Stimulated activated CD8-positive, alpha-beta memory T cell treated with anti-CD3 and anti-CD28 coated beads, Interleukin-2, amount 100 ng/mL, for 48 hours (primary cell): ENCODE measurements at places on chromosomes 12 and 14.

- no peak for DNase-seq
Observed at GRCh38 chr12:39616251-39616650, 3.4 kb downstream of the ABCD2 start.

DNA sequence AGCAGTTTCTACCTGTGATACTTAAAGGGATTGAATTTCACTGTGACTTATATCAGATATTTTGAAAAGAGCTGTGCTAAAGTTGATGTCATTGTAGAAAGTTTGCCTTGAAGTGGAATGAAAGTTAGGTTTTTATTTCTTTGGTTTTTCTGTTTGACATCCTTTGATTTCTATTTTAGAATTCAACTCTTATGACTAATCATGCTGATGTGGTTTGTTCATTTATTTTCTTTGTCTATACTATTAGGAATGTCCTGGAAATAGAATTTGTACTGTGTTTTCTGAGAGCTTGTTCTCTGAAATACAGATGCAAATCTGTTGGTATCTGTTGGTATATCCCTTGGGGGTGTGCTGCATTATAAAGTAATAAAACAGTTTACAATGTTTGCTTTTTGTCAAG lies 3.3 kb downstream of the CNOT2 start:
- no peak for DNase-seq

GRCh38 chr14:77098529-77099353 lies 683 bp downstream of the CIPC start:
- no peak for DNase-seq

GRCh38 chr14:89486505-89486904 lies 69.5 kb upstream of the FOXN3 start:
- no peak for DNase-seq

- DNase-seq = no peak
Observed at GRCh38 chr12:130053651-130054069, 108.6 kb upstream of the FZD10 start.

GRCh38 chr14:93906341-93907329 lies 20.5 kb upstream of the FAM181A start:
- peak; percentile 42 for DNase-seq

DNA sequence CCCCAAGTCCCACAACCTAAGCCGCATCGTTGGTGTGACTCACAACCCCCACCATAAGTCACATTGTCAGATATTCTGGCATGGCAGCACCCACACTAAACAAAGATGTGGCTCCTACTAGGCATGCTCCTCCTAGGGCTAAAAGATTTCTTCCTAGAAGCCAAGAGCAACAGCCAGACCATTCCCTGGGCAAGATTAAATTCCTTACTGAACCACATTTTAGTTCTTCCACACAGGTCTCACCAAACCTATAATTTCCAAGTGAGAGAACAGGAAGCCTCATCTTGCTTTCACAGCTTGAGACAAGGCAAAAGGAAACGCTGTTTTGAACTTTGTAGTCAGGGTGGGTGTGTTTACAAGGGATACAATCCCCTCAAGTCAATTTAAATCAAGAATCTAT lies 632.8 kb downstream of the DIO2 start:
- DNase-seq = no peak

- DNase-seq = no peak
Observed at GRCh38 chr12:88746386-88746785, 166.1 kb upstream of the KITLG start.

DNA sequence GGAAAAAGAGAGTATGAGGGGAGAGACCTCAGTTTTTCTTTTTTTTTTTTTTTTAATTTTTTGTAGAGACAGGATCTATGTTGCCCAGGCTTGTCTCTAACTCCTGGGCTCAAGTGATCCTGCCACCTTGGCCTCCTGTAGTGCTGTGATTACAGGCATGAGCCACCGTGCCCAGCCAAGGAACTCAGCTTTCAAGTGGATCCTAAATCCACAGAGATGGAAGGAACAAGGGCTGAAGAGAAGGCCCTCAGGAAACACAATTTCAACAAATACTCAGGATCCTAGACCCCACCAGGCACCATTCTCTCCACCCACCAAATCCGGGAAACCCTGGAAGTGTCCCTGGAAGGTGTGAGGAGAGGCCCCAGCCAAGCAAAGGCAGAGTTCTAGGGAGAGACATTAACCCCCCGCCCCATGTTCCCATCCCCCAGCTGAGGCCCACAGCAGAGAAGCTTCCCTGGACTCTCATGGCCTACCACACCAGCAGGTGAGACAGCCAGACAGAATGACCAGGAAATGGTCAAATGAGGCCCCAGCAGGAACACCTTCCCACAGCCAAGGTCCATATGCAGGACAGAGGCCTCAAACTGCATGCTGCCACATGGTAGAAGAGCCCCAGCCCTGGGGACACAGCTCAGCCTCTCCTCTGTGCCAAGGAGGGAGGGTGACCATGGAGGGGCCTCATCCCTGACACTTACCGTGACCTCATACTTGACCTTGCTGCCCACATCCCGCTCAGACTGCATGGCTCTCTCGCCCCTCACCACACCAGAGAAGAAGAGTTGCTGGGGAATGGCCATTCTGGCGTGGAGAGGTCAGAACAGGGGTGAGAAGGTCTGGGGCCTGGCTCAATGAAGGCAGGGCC lies 14.1 kb downstream of the ITGA7 start:
- DNase-seq = no peak

DNA sequence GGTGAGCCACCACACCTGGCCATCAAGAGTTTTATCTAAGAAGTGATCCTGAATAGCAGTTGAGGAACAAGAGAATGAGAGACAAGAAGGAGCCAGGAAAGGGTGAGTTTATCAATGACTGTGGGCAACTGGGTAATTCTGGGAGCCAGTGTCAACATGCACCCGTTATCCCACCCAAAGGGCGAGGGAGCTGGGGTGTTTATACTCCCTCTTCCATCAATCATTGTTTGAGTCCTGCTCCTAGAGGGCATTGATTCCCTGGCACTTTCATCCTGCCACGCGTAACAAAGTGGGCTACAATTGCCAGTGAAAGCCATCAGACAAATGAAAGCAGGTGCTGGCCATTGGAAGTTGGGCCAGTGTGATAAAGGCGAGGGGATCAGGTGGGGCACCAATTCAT lies 136.3 kb downstream of the SUDS3 start:
- no peak for DNase-seq

DNA sequence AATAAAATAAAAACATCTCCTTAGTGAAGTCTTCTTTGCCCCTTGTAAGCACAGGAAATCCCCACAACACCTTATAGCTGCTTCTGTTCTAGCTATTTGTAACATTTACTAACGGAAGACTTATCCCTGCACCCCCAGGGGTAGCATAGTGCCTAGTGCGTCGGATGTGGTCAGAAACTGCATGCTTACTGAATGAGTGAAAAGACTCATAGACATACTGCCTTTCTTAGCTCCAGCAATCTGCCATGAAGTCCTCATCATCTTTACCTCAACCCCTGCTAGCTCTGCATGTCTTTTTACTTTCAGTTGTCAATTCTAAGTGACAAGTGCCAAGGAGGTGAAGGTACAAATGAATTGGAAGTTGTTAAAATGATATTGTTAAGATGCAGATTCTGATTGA lies 12.9 kb downstream of the RIOX1 start:
- DNase-seq = no peak

GRCh38 chr12:79559591-79559990 lies 131.2 kb downstream of the PAWR start:
- DNase-seq = no peak

- no peak for DNase-seq
Observed at GRCh38 chr12:45532113-45532512, 197.4 kb upstream of the ARID2 start.

- DNase-seq = peak; percentile 57
Observed at GRCh38 chr12:47742253-47742825, 16.3 kb downstream of the RAPGEF3 start.

DNA sequence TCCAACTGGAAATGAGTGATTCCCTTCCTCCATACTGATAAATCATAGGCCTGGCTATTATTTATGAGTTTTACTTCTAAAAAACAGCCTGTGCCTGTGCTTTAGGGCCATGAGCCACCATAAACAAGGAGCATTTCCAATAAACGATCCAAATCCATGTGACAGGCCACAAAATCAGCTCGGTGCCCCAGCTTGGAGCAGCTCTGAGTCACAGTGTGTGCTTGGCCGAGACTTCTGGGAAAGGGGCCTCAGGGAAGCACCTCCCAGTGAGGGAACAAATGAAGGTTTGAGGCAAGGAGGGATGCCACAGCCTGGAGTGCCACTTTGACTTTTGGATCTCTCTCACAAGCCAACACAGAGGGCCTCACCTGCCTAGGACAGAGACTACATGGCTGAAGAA lies 190.4 kb downstream of the NTF3 start:
- DNase-seq = no peak

DNA sequence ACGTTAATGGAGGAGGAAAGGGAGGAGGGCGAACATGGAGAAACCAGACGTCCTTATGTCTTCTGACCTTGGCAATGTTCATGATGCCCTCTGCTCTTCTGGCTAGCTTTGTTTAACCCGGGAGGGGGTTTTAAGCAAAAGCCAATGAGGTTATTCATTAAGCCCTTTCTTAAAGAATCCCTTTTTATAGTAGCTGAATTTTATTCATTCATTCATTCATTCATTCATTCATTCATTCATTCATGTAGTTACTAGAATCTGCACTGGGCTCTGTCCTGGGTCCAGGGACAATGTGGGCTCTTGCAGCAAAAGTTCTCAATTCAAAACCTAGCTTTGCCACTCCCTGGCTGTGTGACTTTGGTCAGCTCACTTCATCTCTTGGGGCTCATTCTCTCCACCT lies 14.0 kb downstream of the LHX5 start:
- no peak for DNase-seq

- peak; percentile 48 for DNase-seq
Observed at GRCh38 chr14:24692382-24693352, 58.7 kb upstream of the GZMB start.

DNA sequence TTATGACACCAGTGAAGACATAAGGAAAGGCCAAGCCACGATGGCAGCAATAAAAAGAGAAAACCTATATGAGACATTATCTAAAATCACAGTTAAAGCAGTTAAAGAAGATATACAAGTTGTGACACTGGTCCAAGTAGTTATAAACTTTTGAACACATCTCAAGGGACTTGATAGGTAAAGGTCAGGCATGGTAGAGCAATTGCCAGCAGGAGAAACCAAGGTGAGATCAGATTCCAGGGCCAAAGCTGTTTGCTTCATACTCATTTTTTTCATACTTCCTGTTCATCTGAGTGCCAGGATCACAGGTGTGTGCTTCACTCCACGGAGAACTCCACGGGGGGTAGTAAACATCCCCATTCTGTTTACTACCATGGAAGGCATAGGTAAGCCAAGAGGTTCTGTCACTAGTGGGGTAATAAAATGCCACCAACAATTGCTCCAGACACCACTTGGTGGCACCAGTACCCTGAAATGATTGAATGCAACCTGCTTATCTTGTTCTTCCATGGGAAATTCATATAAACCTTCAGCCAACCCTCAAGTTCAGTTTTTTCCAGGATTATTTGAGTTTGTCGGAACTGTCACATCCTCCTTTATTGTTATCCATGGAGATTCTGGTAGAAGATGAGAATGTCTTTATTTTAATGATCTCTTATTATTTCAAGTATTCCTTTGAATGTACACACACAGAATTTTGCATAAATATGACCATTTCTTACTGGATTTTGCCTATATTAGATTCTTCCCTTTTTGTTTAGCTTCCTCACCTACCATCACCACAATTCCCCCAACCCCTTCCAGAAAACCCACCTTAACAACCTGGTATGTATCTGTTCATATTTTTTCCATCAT lies 59.2 kb upstream of the TSPAN8 start:
- DNase-seq = no peak

DNA sequence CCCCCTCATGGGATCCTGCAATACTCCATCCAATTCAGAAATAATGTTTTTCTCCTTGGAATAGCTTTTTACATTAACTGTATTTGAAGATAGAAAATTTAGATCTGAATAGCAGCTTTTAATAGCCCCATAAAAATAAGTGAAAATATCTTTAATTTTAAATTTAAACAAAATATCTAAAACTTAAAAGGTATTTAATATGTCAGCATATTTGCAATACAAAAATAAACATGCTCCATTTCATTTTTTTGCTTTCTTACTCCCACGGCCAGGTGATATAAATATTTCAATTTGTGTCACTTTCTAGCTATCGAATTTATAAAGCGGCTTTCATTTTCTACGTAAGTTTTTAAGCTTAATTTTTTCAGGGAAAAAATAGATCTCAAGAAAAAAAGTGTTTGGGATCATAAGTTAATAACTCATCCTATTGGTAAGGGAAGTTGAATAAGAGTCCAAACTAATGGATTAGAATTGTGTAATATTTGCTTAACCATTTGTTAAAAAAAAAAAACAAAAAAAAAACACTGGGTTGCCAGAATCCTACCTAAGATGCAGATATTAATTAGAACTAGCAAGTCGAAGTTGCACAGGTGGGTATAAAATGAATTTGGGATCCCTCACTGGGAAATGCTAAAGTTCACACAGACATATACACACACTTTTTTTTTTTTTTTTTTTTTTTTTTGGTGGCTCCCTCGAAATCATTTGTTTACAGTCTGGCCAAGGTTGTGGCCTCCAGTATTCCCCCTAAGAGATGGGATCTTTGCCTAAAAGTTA lies 47.6 kb downstream of the PPP2R5C start:
- no peak for DNase-seq

GRCh38 chr14:100580316-100581227 lies 6.6 kb downstream of the BEGAIN start:
- DNase-seq = no peak

GRCh38 chr14:96098309-96098998 lies 59.3 kb downstream of the C14orf132 start:
- DNase-seq = no peak

- DNase-seq = no peak
Observed at GRCh38 chr12:116338064-116338846, 60.8 kb upstream of the MED13L start.

- DNase-seq = no peak
Observed at GRCh38 chr12:47458279-47458678, 247.6 kb downstream of the RPAP3 start.

- DNase-seq = no peak
Observed at GRCh38 chr14:61585598-61586543, 109.4 kb upstream of the HIF1A start.

GRCh38 chr14:21106176-21106497 lies 5.3 kb downstream of the TMEM253 start:
- DNase-seq = no peak
